ENCODE measurements at places on chromosomes 11 and 22.

- no peak for DNase-seq
Measured at GRCh38 chr11:19530505-19530904, 182.1 kb upstream of the NAV2 start.

- no peak for DNase-seq
Measured at GRCh38 chr11:119446434-119446833, 23.5 kb upstream of the THY1 start.

DNA sequence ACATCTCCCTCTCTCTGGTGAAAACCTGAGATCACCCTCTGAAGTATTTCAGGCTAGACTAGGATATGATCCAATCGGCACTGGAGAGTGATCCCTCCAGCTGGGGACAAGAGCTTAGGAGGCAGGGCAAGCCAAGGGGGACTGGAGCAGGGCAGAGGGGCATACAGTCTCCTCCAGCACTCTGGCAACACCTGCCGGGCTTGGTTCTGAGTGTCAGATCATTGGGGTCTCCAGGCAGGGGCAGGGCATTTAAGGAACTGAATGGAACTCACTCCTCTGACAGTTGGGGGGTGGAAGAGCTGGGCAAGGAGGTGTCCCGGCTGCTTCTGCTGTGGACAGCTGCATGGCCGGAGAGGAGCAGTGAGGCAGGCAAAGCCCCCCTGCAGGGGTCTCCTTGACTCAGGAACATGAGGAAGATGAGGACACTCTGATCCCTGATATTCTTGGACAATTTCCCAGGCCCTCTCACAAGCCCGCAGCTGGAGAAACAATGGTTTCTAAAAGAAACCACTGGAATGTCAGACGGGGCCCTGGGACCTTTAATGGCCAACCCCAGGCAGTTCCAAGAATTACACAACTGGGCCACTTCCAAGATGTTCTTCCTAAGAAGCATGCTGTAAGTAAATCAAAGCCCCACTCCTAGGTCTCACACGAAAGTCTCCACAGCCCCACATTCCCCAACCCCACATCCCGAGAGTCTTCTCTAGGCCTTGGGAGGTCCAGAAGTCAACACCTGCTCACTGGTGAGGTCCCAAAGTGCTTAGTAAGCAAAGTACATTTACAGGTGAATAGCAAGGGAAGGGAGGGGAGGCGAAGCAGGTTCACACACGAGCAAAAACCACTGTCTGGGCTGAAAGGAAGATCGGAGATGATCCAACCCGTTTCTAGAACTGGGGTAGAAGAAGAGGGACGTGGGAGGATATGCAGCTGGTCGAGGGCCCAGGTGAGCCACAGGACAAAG, 1.2 kb upstream of the CCDC86 start:
- DNase-seq = peak; percentile 89

GRCh38 chr11:95103701-95104100, 14.1 kb downstream of the ENDOD1 start:
- no peak for DNase-seq

- peak; percentile 28 for DNase-seq
Measured at GRCh38 chr22:28297504-28297903, 378.4 kb upstream of the PITPNB start.

GRCh38 chr11:100484948-100485347, 202.1 kb upstream of the ARHGAP42 start:
- no peak for DNase-seq

- no peak for DNase-seq
Measured at GRCh38 chr11:41121600-41121999, 337.9 kb downstream of the LRRC4C start.

DNA sequence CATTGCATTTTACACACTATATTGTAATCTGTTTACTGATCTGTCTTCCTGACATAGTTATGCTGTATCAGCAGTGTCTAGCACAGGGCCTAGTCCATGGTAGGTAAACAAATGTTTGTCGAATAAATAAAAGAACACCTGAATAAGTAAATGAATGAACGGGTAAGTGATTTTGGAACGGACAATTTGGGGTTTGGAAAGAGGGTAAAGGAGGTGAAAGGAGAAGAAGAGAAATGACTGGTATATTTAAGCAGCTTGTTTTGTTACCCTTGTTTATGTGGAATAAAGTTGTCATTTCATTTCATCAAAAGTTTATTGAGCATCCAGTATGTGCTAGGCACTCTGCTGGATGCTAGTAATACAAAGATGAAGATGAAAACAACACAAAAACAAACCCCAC, at the start of gene HEPN1:
HEPN1 (plus strand) TSS at position 301 of the 400 bp plus-strand sequence.
- DNase-seq = no peak

DNA sequence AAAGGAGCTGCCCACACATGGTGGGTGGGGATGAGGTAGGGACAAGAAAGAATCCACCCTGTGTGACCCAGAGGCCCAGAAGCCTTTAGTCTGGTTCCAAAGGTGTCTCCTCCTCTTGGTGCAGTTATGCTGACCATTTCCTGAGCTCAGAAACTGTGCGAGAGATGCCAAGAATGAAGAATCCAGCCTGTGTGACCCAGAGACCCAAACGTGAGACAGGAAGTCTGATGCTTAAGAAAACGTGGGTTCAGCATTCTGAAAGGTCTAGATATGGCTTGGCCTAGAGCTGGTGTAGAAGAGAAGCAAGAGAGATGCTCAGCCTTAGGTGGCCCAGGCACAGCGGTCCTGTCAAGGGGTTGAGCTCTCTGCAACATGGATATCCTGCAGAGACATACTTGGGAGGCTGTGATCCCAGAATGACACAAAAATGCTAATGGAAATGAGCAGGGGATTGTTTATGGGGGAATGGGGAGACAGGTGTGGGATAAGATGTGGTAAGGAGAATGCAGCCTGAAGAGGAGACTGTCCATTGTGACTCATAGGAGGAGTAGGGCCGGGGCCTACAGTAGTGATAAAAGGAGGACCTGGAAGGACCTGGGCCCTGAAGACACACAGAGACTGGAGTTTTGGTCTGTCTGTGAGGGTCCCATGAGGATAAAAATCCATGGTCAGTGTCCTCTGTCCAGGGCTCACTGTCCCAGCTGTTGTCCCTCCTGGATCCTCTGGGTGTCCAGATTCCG, 79.0 kb downstream of the ZNF280B start:
- DNase-seq = no peak

DNA sequence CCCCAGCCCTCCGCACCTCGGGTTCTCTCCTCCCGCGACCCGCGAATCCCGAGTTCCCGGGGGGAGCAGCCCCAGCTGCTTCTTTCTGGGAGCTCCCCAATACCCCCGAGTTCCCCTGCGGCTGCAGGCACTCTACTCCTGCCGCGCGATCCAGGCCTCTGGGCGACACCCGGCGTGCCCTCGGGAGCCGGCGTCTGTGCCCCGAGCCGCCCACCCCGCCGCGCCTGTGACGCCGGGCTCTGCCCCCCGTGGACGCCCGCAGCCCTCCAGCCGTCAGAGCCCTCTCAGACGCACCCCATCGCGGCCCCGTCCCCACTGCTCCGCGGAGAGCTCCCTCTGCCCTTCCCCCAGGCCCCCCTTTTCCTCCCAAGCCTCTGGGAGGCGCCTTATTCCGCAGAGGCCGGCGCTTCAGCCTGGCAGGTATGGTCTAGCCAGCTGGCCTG, 422 bp downstream of the GLB1L2 start:
- DNase-seq = no peak

- DNase-seq = no peak
Measured at GRCh38 chr11:35167426-35167954, 28.5 kb downstream of the CD44 start.

DNA sequence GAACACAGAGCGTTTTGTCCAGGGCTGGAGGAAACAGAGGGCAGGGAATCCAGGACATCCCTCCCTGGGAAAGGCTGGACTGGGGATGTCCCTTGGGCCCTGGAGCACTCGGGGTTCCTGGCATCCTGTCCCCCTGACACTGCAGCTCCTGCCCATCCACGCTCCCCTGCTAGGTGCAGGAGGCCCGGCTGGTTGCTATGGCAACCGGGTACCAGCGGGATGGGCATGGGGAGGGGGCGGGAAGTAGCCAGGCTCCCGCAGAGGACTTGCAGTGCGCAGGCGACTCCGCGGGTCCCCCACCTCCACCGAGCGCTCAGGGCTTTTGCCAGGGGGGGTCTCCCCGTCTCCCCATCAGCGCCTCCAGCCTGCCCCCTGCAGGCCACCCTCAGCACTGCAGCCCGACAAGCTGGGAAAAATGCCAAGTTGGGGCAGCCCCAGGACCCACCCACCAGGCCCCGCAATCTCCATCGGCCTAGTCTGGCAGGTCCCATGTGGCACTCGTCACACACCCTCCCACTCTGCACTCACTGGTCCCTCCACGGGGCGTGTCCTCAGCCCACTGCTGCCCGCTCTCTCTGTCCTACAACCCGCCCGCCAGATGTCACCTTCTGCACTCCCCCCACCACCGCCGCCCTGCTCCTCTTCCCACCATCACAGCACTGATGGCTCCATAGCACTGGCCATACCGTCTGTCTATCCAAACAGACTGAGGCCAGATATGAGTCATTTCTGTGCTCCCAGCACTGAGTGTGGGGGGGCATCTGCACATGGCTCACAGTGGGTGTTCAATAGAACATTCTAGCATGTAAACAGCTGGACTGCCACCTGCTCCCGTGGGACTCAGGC, 31.5 kb downstream of the KIAA0930 start:
- DNase-seq = peak; percentile 71

DNA sequence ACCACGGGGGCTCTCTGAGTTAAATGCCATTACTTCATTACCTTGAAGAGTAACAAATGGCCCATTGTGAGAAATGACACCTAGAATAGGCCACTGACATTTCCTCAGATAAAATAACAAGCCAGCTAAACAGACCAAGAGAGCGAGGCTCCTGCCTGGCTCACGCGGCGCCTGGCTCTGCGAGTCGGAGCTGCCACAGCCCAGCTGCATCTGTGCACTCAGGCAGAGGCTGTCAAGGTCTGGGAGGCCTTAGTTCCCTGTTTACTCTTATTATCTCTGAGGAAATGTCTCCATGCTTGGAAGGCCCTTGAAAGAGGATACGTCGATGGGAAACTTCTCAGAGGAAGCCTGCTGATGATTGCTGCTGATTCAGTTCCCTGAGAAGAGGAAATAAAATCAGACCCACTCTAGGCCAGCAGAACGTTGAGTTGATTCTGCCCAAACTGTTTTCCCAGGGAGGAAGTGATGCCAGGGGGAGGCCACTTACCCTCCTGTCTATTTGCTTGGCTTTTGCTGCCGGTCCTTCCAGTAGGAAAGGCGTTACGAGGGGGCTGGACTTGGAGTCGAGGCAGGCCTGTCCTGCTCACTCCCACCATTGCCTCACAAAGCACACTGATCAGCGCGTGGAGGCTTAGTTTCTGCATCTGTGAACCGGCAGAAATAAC, 208.8 kb downstream of the TBC1D22A start:
- DNase-seq = peak; percentile 73

- no peak for DNase-seq
Measured at GRCh38 chr11:122071709-122072202, 44.3 kb downstream of the BLID start.

- DNase-seq = no peak
Measured at GRCh38 chr11:94652735-94653284, 85.6 kb downstream of the PIWIL4 start.

- no peak for DNase-seq
Measured at GRCh38 chr11:44618561-44619425, 53.3 kb downstream of the CD82 start.

DNA sequence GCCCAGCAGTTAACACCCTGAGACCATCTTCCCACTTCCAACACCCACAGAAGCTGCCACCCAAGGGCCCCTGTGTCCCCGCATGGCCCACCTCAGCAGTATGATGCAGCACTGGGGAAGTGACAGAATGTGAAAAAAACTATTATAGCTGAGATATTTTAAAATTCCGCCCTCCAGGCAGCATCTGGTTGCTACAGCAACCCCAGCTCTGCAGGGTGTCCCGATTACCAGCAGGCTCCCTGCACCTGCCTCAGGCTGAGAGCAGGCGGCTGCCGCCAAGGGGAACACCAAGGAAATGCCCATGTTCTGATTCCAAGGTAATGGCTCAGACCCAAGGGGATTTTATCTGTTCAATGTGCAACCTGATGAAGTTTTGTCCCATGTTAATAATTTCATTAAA, 10.5 kb upstream of the TMEM121B start:
- no peak for DNase-seq

DNA sequence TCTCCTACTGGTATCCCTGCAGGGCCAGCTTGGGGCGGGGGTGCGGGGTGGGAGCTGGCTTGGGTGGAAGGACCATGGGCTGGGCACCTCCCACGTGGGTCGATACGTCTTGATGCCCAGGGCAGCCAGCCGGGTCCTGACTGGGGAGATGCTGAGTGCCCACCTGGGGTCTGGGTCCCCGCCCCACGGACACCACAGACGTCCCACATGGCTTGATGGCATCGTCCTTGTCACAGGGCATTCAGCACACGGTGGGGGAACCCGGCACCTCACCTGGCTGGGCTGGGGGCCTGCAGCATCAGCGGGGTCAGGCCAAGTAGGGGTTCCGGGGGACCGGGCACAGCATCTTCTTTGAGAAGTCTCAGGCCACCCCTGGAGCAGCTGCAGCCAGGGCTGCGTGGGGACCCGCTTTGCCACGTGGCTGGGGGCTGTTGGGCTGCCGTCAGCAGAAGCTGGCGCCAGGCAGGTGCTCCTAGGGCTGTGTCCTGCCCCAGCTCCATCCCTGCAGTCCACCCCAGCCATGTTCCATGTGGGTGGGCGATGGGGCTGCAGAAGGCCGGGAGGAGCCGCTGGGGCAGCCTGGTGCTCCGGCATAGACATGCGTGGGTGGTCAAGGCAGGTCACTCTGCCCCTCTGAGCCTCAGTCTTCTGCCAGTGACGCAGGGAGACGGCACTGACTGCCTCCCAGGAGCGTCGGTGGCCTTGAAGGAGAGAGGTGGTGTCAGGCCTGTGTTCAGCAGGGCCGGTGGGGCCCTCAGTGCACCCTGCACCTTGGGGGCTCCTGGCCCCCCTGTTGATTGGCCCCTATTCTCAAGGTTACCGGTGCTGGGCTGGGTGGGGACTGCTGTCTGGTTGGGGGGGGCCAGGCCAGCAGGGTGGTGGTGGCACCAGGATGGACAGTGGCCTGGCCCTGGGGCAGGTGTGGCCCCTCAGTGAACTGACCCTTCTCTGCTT, 8.4 kb downstream of the SELENOO start:
- no peak for DNase-seq

- DNase-seq = peak; percentile 87
Measured at GRCh38 chr11:96125400-96125799, 201.5 kb upstream of the MTMR2 start.

- no peak for DNase-seq
Measured at GRCh38 chr11:19735157-19735908, 22.7 kb downstream of the NAV2 start.

DNA sequence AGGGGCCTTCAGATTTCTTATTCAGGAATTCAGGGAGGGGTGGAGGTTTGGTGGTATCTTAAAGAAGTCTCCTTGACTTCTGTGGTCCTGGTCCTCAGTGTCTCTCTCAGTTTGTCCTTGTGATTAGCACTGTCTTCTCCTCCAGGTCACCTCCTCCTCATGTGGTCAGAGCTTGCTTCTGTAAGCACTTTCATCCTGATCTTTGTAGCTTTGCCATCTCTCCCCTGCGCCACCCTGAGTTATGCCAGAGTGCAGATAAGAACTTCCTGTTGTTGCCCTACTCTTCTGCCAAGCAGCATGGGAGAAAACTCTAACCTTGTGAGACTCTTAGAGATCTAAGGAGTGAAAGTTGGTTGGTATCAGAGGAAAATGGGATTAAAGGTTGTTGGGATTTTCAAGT, 30.9 kb downstream of the MICAL2 start:
- DNase-seq = no peak
